ENCODE measurements at places on chromosomes 7 and 10. TPM values are rescaled to one million over a fixed set of nuclear protein-coding genes. Genes with fewer than 3 reads are reported as not detected.

Gene FOXP2
- 1.7 TPM for total RNA-seq

Gene PON1
- not detected for total RNA-seq

Gene AASS
- 15.0 TPM for total RNA-seq

Gene LEP
- not detected for total RNA-seq

Gene CCT6A
- total RNA-seq = 311 TPM

DNA sequence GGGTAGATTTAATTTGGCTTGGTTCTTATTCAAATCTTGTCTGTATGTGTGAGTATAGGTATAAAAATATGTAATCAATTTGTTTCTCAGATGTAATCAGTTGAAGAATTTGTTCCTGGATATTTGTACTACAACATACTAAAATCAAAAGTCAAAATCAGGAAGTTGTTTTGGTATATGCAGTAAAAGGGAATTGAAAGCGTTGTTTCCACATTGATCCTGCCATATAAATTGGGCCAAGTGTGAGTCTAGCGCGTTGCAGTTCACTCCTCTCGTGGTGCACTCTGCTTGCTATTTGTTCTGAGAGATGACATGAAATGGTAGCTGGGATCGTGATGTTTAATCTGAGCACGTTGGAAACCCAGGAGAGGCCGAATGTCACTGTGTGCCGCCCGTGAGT is 55.9 kb downstream of the SHH start:
- no peak for DNase-seq

GRCh38 chr10:68561865-68562649 is 1.9 kb downstream of the TET1 start:
- DNase-seq = no peak

DNA sequence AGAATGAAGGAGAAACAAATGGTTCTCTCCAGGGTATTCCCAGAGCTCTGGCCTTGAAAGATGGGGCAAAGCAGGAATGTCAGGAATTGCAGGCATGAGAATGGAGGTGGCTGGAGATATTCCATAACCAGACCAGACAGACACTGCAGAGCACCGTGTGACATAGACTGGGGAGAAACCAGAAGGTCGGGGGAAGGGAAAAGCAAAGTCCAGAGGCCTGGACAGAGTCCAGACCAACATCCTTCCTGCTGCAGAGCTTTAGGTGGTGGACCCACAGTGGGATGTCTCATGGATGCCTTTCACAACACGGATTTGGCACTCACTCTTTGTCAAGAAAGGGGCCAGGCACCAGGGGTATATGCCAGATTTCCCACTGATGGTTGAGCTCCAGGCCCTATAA is 177.2 kb upstream of the INHBA start:
- DNase-seq = peak; percentile 92

DNA sequence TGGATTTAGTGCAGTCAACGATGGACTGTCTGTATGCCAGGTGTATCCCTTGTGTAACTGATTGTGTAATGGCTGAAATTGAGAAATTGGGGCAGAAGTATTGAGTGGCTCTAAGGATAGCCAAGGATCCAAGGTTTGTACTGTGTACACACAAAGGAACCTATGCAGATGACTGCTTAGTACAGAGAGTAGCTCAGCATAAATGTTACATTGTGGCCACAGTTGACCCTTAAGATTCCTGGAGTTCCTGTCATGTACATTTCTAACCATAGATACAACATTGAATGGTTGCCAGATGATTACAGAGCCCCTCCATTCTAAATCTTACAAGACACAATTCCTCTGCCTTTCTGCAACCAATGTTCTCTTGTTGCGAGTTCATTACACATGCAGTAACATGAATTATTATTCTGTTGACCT is 25.3 kb downstream of the CCDC126 start:
- DNase-seq = peak; percentile 76

DNA sequence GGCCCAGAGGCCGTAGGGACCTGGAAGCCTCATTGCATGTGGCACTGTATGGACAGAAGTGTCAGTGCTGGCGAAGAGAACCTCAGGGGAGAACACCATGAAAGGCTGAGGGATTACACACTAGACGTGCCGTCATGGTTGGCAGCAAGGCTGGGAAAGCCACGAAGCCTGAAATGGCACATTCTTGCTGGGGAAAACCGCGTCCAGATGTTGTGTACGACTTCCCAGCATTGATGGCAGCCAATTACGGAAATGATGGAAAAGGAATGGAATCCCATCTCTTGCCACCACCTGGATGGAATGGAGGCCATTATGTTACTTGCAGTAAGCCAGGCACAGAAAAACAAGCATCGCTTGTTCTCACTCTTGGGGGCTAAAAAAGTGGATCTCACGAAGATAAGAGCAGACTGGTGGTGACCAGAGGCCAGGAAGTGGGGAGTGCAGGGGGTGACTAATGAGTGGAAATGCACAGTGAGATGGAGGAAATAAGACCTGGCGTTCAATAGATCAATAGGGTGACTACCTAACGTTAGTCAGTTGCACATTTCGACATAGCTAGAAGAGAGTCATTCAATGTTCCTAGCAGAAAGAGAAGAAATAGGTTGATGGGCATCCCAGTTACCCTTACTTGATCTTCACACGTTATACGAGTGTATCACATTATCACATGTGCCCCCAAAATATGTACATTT is 14.6 kb upstream of the PWWP2B start:
- no peak for DNase-seq

DNA sequence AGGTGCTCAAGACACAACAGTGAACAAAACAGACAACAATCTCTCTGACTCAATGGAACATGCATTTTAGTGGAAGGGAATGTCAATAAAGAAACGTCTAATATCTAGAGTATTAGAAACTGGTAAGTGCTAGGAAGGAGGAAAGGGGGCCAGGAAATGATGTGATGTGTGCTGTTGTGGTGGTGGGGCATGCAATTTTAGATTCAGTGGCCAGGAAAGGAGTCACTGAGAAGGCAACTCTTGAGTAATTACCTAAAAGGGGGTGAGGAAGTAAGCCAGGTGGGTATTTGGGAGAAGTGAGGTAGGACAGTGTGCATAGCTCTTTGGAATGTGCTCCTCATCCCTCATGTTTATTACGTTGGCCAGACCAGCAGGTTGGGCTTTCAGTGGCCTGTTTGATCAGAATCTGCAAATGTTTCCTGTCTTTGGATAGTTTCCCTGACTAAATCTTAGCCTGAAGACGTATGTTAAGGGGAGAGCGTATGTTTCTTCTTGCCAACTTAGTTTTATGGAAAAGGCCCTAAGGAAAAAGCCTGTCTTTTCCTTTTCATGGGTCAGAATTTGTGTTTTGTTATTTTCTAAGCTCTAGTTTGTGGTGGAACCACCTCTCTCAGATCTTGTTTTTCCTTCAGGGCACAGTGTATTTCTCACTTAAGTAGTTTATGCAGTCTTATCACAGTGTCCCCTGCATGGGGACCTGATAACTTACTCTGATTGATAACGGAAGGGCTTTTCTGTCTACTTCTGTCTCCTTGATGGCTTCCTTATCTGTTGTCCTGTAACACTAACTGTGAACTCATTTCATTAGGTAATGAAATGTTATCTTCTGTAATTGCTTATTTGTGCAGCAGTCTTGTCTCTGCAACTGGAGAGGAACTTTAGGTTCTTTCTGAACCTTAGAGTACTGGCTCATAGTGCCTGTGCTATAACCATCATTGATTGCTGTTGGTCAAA is 203.7 kb downstream of the AUTS2 start:
- no peak for DNase-seq

- no peak for DNase-seq
Measured at GRCh38 chr7:69147631-69148030, 450.6 kb upstream of the AUTS2 start.

DNA sequence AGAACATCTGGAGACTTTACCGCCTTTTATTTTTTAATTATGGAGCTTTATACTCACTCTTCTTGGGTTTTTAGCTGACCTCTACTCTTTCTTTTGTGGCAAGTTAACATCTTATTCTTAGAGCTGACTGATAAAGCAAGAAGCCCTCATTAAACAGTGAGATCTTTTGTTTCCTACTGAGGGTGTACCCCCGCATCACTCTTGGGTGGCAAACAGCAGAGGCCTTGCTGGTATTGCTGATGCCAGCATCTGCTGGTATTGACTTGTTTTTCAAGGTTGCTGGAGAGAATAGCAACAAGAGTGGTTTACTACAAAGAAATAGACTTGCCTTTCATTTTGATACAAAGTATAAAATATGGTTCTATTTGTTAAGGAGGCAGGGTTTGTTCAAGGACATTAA is 154.7 kb downstream of the ARID5B start:
- DNase-seq = no peak

DNA sequence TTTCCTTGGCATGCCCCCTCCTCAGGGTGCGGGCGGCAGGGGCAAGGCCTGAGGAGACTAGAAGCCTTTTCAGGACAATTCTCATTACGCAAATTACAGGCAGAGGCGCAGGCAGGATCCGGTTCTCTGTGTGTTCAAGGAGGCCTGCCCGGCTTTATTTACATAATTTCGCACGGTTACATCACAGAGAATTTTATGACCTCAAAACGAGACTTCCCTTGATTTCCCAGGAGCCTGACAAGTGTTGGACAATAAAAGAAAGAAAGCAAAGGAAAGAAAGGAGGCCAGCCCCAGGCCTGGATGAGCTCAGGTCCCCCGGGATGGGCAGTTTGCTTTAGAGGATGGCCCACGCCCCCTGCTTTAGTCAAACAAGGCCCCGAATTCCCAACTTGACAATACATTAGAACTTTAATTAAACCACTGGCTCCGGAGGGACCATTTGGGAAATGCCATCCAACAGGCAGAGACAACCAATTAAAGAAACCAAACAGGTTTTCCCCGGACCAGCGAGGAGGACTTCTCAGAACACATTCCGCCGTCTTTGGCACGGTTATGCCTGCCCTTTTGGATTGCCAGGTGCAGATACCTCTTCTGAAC is 2.9 kb downstream of the MNX1 start:
- DNase-seq = no peak

DNA sequence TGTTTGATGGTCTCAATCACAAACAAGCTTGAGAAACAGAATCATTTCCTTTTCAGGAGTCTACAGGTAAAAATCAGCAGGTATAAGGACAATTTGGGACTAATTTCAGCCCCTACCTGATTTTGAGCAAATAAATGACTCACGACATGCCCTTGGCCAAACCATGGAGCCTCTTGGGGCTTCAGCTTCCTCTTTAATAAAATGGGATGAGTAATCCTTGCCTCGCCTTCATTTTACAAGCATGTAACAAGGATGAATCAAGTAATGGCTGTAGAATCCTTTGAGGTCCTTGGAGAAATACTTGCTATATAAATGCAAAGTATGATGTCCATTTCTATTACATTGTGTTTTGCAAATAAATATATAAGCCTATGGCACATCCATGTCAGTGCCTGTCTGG is 212.8 kb upstream of the PODXL start:
- no peak for DNase-seq

- DNase-seq = no peak
Measured at GRCh38 chr10:30756151-30756550, 126.6 kb upstream of the LYZL2 start.

DNA sequence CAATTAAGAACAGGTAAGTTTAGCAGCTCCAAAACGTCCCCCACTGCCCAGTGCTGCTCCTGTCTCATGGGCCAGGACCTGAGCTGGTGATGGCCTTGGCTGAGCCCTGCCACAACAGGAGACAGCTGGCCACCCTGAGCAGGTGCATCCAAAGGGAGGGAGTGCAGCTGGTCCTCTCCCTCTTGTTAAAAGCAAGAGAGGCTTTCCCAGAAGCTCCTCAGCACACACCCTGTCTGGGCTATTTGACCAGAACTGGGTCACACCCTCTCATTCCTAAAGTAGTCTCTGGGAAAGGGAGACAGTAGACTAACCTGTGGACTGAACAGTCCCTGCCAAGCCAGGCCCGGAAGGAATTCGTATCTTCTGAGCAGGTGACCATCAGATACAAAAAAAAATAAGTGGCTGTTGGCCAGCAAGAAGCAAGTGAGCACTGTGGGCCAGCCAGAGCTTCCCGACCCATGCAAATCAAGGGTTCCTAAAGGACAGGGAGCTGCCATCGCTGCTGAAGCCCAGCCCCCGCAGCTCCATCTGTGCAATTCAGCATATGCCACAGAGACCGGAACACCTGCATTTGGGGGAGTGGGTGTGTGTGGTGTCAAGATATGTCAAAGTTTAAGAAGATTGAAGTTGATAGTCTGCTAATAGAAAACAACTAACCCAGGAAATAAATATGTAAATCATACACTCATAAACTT is 2.1 kb upstream of the TMEM72 start:
- DNase-seq = no peak

DNA sequence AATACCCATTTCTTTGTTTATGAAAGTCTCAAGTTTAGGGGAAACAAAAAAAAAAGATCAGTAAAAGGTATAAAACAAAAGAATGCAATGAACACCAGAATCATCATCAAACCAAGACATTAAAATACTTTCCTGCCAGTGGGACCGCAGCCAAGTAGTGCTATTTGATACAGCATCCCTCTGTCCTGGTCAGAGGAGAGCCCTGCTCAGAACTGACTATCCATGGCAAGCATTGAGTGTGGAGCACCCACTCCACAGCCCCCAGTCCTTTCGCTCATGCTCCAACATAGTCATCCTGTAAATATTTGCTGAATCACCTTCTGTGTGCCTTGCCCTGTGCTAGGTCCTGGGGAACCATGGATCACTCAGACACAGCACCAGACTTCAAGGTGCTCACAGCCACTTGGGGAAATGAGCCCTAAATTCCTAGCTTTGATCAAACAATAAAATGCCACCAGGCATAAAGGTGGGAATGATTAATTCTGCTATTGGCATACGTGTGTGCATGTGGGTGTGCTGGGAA is 213.6 kb upstream of the TBX20 start:
- DNase-seq = no peak

- no peak for DNase-seq
Measured at GRCh38 chr7:135713836-135714470, 14.0 kb downstream of the SLC13A4 start.

- DNase-seq = peak; percentile 21
Measured at GRCh38 chr7:2403718-2404648, 572 bp downstream of the CHST12 start.

- DNase-seq = no peak
Measured at GRCh38 chr10:24804956-24805355, 81.3 kb upstream of the ARHGAP21 start.

GRCh38 chr10:16049782-16050181 is 189.5 kb upstream of the MINDY3 start:
- DNase-seq = no peak

- DNase-seq = no peak
Measured at GRCh38 chr10:71797533-71798307, 24.4 kb upstream of the VSIR start.

DNA sequence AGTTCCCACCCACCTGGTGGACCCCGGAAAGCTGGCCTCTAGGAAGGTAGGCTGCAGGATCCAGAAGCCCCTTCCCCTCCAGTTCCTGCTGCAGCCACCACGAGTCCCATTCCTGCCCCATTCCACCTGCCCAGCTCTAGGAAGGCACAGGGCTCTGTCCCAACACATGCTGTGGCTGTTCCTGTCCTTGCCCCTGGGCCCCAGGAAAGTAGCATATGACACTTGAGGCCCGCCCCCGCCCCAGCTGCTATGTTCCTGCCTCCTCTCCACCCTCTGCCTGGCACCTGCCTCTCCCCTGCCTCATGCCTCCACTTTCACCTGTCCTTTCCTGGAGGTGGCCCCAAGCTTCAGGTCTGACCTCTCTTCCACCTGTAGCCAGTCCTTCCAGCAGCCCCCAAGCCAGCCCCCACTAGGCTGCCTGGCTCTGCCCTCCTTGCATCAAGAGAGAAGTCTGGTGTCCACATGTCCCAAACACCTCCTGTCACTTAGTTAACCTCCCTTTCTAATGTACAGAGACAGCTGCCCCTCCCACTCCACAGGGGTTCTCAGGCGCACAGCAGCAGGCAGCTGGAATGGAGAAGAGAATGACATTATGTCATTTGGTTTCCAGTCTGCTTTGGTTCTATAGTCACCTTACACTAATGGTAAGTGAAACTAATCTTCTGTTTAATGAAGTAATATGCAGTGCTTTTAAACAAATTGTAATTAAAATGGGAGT is 22.7 kb downstream of the YKT6 start:
- DNase-seq = no peak

GRCh38 chr7:83976302-83976701 is 218.3 kb downstream of the SEMA3A start:
- DNase-seq = peak; percentile 44

All from IMR-90 (cell line).